ENCODE measurements at places on chromosomes 4 and X. TPM values are rescaled to one million over a fixed set of nuclear protein-coding genes. Genes with fewer than 3 reads are reported as not detected.

- DNase-seq: peak; percentile 76
These were observed 230.3 kb upstream of the PGRMC2 start for GRCh38 chr4:128517739-128518510.

DNA sequence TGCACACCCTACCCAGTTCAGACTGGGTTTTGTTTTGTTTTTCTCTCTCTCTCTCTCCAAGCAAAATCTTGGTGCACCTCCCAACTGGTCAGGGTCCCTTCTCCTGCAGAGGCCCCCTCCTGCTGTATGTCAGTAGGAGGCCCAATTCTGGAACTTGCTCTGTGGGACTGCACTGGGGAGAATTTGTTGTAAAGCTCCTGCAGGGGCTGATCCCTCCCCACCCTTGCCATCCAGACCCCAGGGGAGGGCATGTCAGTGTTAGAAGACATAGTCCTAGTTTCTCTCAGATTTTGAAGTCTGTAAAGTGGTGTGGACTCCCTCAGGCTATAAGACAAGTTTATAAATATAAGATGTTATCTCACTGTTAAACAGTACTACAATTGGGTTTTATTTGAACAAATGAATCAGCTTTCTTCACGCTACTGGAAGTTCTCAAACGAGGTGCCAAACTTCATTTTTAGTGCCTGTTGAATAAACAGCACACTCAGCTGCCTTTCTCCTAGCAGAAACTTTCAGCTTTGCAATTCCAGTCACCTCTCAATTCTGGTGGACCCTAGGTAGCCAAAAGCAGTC, 88.6 kb upstream of the FRMPD3 start:
- DNase-seq: no peak

DNA sequence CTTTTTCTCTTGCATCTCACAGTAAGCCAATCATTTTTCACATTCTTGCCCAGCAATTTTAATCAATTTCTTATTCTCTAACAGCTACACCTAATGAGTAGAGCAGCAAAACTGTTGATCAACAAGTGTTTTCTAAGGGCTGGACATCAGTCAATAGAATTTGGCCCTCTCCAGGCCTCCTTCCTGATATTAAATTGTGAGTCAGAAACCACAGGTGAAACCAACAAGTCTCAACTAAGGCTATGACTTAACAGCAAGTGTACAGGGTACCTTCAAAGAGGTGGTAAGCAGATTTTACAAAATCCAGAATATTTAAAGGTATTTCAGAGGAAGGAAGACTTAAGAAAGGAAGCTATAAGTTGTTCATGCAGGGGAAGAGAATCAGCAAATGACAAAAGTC, 156.5 kb upstream of the ARHGAP24 start:
- no peak for DNase-seq

- DNase-seq: no peak
These were observed 67.7 kb upstream of the UGT2B4 start for GRCh38 chr4:69563424-69563823.

DNA sequence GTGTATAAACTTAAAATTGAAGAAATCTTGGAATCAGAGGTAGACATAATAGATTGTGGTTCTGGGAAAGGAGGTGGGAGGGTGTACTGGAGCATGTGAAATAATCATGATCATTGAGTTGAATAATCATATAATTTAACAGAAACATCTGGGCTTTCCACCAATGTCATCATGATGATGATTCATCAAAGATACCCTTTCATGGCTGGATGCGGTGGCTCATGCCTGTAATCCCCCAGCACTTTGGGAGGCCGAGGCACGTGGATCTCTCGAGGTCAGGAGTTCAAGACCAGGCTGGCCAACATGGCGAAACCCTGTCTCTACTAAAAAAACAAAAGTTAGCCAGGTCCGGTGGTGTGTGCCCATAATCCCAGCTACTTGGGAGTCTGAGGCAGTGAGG, 6.7 kb upstream of the RUFY3 start:
- DNase-seq: no peak

GRCh38 chr4:154503598-154503997, 12.0 kb upstream of the DCHS2 start:
- no peak for DNase-seq

DNA sequence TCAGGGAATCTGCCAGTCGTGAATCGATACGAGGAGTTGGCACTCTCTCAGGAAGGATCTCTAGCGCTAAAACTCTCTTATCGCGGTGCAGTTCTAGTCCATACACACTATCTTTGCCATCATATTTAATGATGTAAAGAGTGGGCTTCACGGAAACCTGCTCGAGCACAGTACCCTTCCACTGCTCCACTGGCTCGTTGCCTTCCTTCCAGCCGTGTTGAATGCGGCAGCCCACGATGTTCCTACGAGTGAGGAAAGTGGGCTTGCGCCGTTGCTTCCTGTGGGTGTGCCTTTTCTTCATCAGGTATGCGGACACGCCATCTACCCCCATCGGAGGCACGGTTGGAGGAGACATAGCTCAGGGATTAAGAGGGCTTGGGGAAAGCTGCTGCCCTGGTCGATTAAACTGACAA, 661 bp downstream of the SPIN4 start:
- DNase-seq: no peak

- DNase-seq: no peak
These were observed 123.7 kb downstream of the ANAPC4 start for GRCh38 chr4:25500626-25501316.

DNA sequence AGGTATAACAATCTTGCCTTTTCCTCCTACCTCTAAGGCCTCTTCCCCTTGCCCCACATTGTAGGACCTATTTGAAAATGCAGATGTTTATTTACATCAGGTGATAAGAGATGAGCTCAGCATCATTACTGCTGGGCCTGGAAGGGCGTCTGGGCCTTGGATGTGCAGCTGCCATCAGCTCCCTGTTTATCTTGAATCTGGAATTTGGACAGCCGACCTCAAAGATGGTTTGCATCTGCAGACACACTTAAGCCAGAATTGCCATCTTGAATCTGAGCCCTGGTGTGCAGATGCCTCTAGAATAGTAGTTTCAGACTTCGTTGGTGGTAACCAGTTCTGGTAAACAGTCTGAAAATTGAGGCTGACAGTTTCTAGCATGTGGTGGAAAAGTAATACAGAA, 59.0 kb downstream of the FAM193A start:
- no peak for DNase-seq

- DNase-seq: no peak
These were observed 34.4 kb downstream of the NEXMIF start for GRCh38 chrX:74890676-74891430.

Gene ANKRD17
- total RNA-seq: 54.0 TPM

Gene SPANXD
- total RNA-seq: not detected

Measured in skin of body (tissue), 3 donors.